ENCODE measurements at places on chromosomes 2 and 18.

DNA sequence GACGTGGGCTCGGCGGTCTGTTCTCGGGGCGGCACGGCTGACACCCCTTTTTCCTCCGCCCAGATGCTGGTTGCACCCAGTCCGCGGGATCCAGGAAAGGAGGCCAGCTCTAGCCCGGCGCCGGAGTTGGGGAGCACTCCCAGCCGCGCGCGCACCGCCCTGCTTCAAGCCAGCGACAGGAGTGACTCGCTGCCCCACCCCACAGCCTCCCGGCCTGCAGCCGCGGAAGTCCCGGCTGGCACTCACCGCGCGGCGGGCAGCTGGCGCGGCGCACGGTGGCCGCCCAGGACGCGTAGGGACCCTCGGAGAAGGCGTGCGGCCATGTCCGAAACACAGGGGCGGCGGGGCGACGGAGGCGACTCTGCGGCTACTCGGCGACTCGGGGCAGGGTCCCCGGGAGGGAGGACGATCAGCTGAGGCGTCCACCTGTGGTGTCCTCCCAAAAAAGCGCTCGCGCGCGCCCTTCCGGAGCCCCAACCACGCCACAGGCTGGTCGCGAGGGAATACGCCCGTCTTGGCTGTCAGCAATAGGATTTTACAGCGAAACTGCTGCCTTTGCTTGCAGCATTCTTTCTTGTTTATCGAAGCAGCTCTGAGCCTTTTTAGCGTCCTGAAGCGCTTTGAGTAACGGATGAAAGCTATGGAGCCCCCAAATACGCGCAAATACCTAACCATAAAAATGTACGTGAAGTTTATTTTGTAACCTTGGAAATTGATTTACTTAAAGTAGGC is at the start of gene ACADL:
Gene ACADL (minus strand): TSS at position 507 of the 732 bp plus-strand sequence. CDS start 184 bp downstream, at position 323.
- no peak for DNase-seq

DNA sequence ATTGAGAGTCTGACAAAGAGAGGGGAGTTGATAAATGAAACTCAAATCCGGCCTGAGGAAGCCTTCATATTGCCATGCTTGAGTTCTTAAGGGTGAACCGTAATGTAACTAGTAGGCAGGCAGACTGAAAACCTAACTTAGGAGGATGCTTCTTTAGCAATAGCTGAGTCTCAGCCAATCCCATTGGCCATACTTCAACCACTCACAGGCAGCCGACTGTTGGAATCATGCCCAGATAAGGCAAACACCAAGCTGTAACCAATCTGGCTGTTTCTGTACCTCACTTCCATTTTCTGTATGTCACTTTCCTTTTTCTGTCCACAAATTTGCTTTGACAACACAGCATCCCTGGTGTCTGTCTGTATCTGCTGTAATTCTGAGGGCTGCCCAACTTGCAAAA is 39.5 kb downstream of the TPRKB start:
- DNase-seq: no peak

DNA sequence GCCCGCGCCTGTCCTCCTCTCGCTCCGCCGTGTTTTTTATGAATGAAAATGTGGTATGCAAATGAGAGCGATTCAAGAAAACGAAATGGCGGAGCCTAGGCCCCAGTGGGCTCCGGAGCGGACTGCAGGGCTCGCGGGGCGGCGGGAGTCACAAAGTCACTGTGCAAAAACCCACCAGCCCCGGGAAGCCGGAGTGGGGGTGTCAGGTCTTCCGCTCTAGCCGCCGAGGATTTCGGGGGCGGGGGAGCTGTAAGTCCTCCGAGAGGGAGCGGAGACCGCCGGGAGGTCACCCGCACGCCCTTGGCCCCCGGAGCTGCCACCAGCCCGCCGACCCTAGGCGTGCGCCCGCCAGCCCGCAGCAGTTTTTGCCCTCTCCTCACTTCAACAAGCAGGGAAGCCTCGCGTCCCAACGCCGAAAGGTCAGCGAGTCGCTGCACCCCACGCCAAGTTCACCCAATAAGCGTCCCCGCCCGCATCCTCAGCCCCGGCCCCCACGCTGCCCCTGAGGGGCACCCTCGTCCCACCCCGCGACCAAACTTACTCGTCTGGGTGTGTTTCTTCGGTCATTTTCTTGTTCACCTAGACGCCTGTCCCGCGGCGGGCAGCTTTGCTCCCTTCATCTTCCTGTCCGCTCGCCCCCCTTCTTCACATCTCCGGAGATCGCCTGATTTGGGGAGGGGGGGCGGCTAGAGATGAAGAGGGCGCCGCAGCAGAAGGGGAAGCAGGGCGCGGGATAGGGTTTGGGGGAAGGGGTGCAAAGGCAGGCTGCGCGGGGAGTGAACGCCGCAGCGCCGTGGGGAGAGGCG is 775 bp downstream of the SPRED2 start:
- DNase-seq: no peak

GRCh38 chr2:162484551-162484950 is 140.6 kb downstream of the GCA start:
- no peak for DNase-seq

- no peak for DNase-seq
These were observed 276.3 kb upstream of the PARD3B start for GRCh38 chr2:204268971-204269370.

DNA sequence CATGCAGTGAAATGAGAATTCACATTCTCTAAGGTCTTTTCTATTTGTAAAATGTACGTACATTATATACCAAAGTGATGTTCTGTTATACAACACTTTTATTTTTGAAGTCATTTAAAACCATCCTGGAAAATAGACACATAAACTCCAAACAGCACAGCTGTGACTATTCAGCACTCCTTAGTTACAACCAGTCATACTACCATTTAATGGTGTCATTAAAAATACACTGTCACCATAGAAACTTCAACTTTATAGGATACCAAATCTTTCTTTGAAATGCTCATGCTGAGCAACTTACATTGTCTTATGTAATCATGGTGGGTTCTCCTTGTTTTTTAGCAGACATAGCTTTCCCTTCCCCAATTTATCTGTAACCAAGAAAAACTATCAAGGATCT is 85.3 kb downstream of the METTL4 start:
- no peak for DNase-seq

GRCh38 chr18:58858591-58859468 is 5.8 kb upstream of the ZNF532 start:
- DNase-seq: no peak
